ENCODE measurements at places on chromosomes 6 and 20.

DNA sequence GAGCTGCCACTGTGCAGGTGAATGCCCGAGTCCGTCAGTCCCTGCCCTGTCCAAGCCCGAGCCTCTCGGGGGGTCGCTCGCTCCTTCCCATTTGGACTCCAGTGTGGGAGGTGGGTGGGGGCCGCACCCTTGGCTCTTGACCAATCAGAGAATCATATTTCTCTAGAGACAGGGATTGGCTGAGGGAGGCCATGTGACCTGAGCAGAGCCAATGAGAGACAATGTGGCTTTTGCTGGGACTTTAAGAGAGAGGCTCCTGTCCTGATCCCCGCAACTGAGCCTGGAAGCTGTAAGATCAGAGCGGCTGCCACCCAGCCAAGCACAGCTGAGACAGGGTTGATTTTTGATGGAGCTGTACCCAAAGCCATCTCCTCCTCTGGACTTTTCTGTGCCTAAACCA, 199.3 kb downstream of the TFAP2C start:
- no peak overlapping the region for H3K4me3 ChIP-seq
- no peaks in the 10 kb centered on the region for H3K36me3 ChIP-seq
- no peaks in the 10 kb centered on the region for H3K27me3 ChIP-seq

DNA sequence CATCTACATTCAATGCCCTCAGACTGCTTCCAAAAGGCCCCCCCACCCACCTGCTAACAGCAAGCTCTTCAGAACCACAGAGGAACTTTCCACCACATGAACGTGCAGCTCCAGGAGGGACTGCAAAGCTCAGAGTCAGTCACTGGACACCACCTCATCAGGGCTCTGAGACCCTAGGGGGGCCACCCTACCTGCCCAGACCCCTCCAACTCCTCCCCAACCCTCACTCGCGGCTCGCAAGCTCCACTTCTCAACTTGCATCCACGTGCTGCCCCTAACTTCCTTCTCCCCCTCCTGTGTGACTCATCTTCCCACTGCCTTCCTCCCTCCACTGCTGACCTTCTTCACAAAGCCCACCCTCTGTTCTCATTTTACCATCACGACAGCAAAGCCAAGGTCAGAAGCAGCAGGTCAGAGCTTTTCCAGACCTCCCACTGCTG, 6.5 kb downstream of the MBOAT1 start:
- no peak overlapping the region for H3K27ac ChIP-seq
- DNase-seq = no peak
- no peaks in the 10 kb centered on the region for H3K36me3 ChIP-seq
- peaks cover 45% of the 10 kb centered on the region for H3K4me1 ChIP-seq
- H3K4me3 ChIP-seq = no peak overlapping the region

- no peak for DNase-seq
- no peaks in the 10 kb centered on the region for H3K27me3 ChIP-seq
- H3K27ac ChIP-seq = peak overlapping the region; percentile 98
Measured at GRCh38 chr6:143396497-143397226, 53.8 kb downstream of the ADAT2 start.

DNA sequence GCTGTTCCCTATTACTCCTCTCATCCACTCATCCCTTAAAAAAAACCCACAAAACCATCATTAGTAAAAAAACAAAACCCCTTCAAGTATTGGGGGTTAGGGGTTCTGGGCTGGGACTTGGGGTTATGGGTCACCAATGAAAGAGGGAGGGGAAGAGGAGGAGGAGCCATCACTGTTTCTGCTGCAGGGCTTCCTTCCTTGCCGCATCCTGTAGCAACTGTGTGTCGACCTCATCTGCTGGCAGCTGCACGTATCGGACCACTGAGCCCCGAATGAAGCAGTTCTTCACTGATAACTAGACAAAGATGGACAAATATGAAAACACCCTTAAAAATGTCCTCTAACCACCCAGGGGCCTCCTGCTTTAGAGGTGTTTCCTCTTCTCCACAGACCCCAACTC, 2.0 kb upstream of the VARS1 start:
- H3K4me1 ChIP-seq = peaks cover 26% of the 10 kb centered on the region
- DNase-seq = no peak
- no peak overlapping the region for H3K4me3 ChIP-seq

DNA sequence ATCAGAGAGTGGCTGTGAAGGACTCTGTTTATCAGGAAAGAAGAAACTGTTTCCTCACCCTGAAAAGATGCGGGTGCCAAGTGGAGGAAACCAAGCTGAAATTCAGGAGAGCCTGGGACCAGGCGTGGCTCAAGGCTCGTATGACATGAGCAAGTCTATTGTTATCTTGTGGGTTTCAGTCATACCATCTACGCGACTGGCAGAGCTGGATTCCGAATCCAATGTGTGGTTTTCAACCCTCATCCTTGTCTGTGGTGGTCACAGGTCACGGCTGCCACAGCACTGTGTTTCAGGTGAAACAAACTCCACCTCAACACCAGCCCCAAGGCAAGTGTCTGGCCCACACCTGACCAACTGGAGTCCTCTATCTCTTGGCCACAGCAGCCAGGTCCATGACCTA, 9.1 kb downstream of the MC3R start:
- H3K4me1 ChIP-seq = no peaks in the 10 kb centered on the region
- H3K4me3 ChIP-seq = no peak overlapping the region
- no peaks in the 10 kb centered on the region for H3K36me3 ChIP-seq
- H3K27ac ChIP-seq = no peak overlapping the region
- H3K27me3 ChIP-seq = no peaks in the 10 kb centered on the region

DNA sequence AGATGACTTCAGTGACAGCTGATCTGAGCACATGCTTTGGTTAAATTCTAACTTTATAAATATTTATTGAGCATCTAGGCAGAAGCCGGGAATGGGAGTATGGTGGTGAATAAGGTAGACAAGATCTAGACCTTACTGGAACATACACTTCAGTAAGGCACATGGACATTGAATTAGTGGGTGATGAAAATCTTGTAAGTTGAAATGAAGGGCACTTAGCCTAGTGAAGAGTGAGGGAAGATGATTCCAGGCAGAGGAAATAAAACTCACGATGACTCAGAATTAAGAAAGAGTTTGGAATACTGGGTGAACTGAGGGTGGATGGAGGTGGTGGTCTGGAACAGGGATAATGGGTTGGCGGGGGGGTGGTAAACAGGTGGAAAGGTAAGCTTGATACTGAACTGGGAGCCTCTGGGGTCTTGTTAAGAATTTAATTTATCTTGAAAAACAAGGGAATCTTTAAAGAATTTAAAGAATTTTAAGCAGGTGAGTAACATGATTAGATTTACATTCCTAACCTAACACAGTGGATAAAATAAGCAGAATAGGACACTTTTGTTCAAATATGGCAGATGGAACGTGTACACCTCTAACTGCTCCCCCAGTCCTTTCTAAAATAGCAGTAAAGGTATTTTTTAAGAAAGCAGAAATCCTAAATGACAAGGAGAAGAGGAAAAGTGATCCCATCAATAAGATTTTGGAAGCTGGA, 75.2 kb upstream of the ARHGAP18 start:
- no peaks in the 10 kb centered on the region for H3K27me3 ChIP-seq
- no peak overlapping the region for H3K27ac ChIP-seq
- no peak for DNase-seq
- H3K36me3 ChIP-seq = no peaks in the 10 kb centered on the region
- no peak overlapping the region for H3K4me3 ChIP-seq

- no peak overlapping the region for H3K4me3 ChIP-seq
- DNase-seq = no peak
- peaks cover 7% of the 10 kb centered on the region for H3K36me3 ChIP-seq
- H3K27ac ChIP-seq = no peak overlapping the region
- peaks cover 15% of the 10 kb centered on the region for H3K4me1 ChIP-seq
Measured at GRCh38 chr6:44388887-44389286, 1.4 kb downstream of the CDC5L start.

DNA sequence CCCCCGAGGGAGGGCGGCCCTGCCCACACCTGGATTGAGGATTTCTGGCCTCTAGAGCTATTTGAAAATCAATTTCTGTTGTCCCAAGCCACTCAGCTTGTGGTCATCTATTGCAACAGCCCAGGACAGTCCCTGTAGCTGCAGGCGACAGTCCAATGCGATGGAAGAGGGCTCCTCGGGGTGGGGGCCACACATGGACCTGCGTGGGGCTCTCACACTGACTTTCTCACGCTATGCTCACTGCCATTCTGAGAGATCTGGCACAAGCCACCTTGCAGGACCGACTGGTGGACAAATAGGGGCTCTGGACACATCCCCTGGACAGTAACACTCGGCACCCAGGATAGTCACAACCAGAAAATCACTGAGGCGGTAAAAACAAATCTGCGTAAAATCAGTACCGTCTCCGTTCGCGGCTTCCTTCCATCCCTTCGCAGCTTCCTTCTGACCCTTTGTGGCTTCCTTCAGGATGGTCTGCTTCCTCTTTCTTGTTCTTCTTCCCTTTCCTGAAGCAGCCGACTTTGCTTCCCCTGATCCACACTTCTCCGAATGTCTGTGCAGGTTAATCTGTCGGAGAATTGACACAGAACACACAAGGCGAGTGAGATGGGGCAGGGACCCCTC, 21.8 kb downstream of the CTCFL start:
- no peak overlapping the region for H3K4me3 ChIP-seq
- H3K27me3 ChIP-seq = peaks cover 29% of the 10 kb centered on the region
- no peaks in the 10 kb centered on the region for H3K36me3 ChIP-seq

GRCh38 chr20:62493886-62494285, 18.1 kb upstream of the GATA5 start:
- no peak for DNase-seq
- H3K36me3 ChIP-seq = no peaks in the 10 kb centered on the region
- peaks cover 6% of the 10 kb centered on the region for H3K27me3 ChIP-seq
- no peak overlapping the region for H3K27ac ChIP-seq
- H3K4me1 ChIP-seq = peaks cover 13% of the 10 kb centered on the region

- no peak overlapping the region for H3K4me3 ChIP-seq
- no peaks in the 10 kb centered on the region for H3K27me3 ChIP-seq
- no peaks in the 10 kb centered on the region for H3K36me3 ChIP-seq
- H3K4me1 ChIP-seq = no peaks in the 10 kb centered on the region
- DNase-seq = no peak
Measured at GRCh38 chr6:23320471-23321015, 751.2 kb downstream of the HDGFL1 start.

DNA sequence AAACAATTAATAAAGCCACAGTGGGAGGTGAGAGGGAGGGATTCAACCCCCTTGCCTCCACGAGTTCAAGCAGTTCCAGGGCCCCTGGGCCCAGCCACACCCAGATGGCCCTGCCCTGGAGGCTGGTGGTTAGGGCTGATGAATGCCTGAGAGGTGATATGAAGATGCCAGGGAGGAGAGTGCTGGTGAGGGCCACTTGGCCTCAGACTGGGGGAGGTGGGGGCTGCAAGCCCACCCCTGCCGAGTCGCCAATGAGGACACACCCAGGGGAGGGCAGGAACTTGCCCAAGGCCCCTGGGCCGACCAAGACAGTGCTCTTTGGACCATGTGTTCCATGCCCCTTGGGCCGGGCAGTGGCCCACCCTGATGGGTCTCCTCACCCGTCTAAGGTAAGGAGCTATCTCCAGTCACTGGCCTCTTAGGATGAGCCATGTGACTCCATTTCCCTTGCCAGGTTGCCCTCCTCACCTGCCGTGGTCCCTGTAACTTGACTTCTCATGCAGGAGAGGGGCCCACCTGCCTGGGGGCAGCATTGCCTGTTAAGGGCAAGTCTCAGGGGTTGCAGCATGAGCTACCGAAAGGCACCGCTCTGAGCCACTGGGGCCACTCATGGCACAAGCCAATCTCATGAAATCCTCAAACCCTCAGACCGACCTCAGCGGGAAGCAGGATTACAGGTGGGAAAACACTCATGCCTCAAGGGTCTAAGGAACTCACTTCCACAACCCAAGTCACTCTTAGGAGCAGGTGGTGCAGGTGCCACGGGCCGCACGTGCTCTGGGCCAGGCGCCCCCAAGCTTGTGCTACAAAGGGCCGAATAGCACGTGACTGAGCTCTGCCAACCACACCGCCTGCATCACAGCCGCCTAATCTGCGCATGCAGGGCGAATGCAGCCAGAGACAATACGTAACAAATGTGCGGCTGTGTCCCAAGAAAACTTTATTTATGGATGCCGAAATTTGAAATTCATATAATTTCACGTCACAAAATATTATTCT, 147.4 kb upstream of the MLN start:
- no peaks in the 10 kb centered on the region for H3K36me3 ChIP-seq
- H3K27ac ChIP-seq = no peak overlapping the region
- no peak overlapping the region for H3K4me3 ChIP-seq

DNA sequence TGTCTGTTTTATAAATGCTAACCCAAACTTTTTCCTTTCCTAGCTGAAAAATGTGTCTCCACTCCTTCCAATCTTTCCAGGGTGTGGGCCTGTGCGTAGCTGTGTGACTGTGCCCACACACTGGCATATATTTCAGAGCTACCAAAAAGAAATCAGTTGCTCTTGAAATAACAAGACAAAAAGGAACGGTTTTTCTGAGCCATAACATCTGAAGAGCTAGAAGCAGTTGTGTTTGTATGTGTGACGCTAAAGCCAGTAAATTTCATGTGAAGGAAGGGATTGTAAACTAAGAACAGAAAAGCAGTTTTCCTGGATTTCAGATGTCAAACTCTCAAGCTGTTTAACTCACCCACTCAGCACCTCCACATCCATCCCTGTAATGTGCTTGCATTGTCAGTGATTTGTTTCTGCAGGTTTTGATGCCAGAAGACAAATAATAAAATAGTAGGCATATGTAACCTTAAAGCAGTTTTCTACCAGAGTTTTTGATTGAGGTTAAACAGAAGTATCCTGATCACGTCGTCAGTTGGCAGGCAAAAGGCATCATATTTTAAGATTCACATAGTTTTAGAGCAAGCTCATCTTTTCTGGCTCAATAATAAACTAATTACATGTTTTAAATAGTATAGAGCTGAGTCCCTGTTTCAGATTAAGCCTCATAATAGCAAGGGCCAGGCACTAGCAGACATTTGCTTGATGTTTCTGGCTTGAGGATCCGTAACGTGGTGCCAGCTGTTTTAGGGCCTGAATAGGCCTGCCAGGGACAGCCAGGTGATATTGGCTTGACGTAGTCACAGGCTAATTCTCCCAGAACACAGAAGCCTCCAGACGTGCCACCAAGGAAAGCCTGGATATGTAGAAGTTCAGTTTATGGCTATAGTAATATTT, 90.9 kb downstream of the FOXO3 start:
- peak overlapping the region; percentile 11 for H3K4me3 ChIP-seq
- DNase-seq = no peak

All from keratinocyte (primary cell).